Renal cortex interstitium (tissue), 15 donors: ENCODE measurements at places on chromosomes 4 and X. TPM values are rescaled to one million over a fixed set of nuclear protein-coding genes. Genes with fewer than 3 reads are reported as not detected.

NEIL3 gene
- polyA plus RNA-seq = 6.0 TPM

PRDM8 gene
- polyA plus RNA-seq = 1.7 TPM

USP17L26 gene
- polyA plus RNA-seq = not detected

SATL1 gene
- polyA plus RNA-seq = 0.55 TPM

AADAT gene
- 28.4 TPM for polyA plus RNA-seq

GRCh38 chrX:130197464-130197863 lies 25.7 kb downstream of the RAB33A start:
- no peak for DNase-seq

GRCh38 chr4:144572660-144573059 lies 73.3 kb upstream of the HHIP start:
- no peak for DNase-seq

DNA sequence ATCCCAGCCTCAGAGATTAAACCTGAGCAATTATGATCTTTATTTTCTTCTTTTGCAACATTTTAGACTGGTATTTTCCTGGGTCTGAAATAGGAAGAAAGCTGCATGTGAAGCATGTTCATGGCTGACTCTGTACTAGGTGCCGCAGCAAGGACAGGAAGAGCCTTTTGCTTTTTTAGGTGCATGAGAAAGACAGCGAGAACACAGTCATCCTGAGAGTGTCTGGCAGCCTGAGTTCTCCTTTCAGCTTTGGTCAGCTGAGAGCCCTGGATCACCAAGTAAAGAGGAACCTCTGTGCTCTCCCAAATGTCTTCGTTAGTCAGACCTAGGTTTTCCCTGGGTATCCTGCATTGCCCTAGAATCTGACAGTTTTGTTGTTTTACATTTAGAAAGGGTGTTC lies 29.8 kb downstream of the FAM149A start:
- no peak for DNase-seq

- no peak for DNase-seq
These were observed 86.5 kb downstream of the SH3RF1 start for GRCh38 chr4:169184236-169184635.

DNA sequence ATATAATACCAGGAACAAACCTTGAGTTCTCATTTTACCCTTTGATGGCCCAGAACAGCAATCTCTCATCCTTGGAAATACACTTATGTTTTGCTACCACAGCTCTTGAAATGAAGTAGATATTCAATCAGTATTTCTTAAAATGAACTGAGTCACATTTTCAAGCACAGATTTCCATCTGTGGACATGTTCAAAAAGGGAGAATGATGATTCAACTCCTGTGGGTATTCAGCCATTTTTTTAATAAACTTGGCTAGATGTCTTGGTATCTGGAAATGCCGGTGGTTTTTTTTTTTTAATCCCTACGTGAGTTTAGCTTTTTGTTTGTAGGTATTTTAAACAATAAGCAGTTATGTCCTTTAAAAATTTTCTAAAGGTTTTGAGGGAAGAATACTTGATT lies 64.2 kb upstream of the TRPC5OS start:
- no peak for DNase-seq

- DNase-seq = no peak
These were observed 246.3 kb downstream of the BANK1 start for GRCh38 chr4:102036619-102037376.

DNA sequence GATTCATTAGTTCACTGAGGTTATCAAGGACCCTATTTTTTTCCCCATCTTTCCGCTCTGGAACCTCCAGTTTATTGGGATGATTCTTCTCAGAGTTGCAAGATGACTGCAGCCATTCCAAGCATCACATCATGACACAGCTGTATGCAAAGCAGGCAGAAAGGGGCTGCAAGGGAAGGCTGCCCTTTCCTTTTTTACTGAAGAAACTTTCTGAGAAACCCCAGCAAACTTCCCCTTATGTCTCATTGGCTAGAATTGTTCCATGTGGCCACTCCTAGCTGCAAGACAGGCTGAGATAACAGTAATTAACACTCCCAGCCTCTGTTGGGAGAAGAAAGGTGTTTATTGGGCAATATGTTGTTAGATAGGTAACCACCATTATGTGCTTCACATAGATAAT lies 102.6 kb downstream of the SATL1 start:
- DNase-seq = no peak

GRCh38 chr4:13190093-13190721 lies 293.9 kb downstream of the RAB28 start:
- no peak for DNase-seq

GRCh38 chr4:148064451-148064850 lies 332.6 kb downstream of the ARHGAP10 start:
- no peak for DNase-seq

- peak; percentile 25 for DNase-seq
These were observed 862 bp upstream of the INPP4B start for GRCh38 chr4:142846729-142847596.

DNA sequence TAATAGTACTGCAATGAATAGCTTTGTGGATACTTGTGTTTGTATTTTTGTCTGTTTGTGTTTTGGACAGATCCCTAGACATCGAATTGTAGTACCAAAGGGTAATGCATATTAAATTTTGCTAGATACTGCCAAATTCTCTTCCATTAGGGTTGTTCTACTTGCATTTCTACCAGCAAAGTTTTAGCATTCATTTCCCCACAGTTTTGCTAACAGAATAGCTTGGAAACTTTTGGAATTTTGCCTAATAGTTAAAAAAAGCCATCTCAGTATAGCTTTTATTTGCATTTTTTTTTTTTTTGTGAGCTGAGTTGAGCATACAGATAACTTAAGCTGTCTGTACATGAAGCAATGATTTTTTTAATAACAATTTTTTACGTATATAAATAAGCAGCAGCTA lies 1084.9 kb downstream of the ADGRL3 start:
- DNase-seq = no peak

GRCh38 chrX:54950730-54951375 lies 30.2 kb downstream of the TRO start:
- no peak for DNase-seq
